ENCODE measurements at places on chromosomes 4 and X. TPM values are rescaled to one million over a fixed set of nuclear protein-coding genes. Genes with fewer than 3 reads are reported as not detected.

The GAGE12E gene
- not detected for polyA plus RNA-seq

The UCP1 gene
- not detected for polyA plus RNA-seq

The TMSB15C gene
- polyA plus RNA-seq = 0.68 TPM

The MAGEC1 gene
- polyA plus RNA-seq = not detected

The PRR32 gene
- not detected for polyA plus RNA-seq

The OTC gene
- not detected for polyA plus RNA-seq

The ZGRF1 gene
- 2.0 TPM for polyA plus RNA-seq

The APBB2 gene
- not detected for polyA plus RNA-seq

The CSAG3 gene
- not detected for polyA plus RNA-seq

DNA sequence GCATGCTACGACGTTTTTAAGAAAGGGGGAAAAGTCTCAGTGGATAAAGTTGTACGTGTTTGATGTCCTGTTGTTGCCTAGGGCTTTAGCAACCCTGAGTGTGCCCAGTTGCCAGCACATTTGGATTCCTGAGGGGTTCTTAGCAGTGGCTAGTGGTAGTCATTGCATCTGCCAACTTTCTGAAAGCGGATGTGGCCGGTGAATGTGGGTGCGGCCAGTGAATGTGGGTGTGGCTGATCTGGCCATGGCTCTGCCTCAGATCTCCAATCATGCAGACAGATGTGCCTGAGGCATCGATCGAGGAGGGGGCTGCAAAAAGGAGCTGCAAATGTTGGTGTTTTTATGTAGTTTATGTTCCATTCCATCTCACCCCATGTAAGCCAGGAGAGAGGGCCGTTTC, 41.5 kb upstream of the FAT1 start:
- no peak for DNase-seq

DNA sequence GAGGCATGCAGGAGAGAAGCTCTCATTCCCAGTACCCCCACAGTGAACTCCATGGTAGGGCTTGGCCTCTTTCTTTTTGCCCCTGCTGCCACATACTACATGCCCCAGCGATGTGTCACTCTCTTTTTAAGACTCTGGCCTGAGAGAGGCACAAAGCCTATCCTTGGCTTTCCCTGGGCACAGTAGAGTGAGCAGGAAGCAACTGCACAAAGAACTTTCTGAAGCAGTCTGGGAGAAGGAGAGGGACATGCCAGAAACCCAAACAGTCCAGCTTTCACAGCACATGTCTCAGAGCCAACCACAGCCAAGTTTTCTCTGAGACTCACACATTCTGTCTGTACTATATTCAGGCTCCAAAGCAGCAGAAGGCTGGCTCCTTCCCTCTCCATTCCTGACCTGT, 7.9 kb upstream of the NALF2 start:
- no peak for DNase-seq

DNA sequence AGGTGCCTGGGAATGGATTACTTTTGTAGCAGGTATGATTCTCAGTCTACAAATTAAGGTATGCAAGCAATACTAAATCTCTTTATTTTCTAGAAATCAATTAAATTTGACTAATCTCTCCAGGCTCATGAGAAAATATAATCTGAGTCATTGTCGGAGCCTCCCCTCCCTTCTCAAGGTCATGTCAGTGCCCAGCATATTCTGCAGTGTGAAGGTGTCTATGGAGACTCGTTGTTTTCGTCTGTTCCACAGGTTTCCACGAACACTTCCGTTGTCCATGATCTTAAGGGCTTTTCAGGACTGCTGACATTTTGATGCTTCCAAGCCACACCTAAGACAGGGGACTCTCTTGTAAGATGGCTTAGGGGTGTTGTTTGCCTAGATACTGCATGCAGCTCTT, 56.6 kb upstream of the SCOC start:
- DNase-seq = no peak

GRCh38 chr4:47483745-47484144, 1.3 kb upstream of the ATP10D start:
- no peak for DNase-seq

- DNase-seq = no peak
These were observed 39.3 kb downstream of the HMX1 start for GRCh38 chr4:8832113-8832915.

DNA sequence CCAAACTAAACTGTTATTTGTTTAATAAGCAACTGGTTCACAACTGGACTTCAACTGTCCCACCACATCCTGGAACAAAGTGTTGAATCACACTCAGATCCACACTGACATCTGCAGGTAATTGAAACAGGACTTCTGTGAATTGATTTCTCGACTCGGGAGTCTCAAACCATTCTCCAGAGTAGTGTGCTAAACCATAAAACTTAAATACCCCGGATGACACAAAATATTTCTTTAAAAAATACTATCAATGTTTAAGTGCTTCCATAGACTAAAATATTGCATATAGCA, 95.4 kb upstream of the PLAC1 start:
- DNase-seq = no peak

DNA sequence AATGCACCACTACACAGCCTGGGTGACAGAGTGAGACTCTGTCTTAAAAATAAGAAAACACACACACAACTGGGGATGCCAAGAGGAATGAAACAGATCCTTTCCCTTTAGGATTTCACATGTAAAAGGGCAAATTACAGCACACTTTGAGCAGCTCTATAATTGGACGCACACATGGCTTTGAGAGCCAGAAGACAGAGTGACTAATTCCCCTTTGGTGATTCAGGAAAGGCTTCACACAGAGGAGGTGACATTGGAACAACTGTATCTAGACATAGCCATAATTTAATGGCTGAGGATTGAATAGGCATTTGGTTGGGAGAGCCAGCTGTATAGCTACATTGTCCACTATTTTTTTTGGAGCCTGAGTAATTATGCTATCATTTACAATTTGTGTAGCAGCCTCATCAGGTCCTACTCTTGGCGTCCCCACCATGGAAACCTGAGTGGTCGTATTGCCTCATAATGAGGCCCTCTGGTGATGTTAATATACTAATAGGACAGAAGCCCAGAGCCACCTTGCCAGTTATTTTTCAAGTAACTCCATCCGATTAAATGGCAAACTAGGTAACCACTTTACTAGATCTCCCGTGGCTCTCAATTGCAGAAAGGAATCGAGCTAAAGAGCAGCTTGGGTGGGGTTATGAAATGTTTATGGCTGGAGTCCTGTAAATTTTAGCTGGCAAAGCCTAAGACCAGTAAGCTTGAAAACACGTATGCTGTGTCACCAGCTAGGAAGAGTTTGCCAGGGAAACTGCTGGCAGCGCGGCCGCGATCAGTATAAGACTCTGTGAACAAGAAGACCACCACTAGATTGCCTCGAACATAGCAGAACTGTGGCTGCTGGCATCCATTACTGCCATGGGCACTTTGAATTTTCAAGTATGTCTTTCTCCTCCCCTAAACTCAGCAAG, 8.5 kb upstream of the PPEF1 start:
- no peak for DNase-seq

GRCh38 chrX:69968950-69969349, 80.8 kb downstream of the AWAT2 start:
- no peak for DNase-seq

- no peak for DNase-seq
These were observed 38.2 kb downstream of the ETDC start for GRCh38 chrX:135347381-135348016.

- DNase-seq = peak; percentile 3
These were observed 678 bp downstream of the BMP3 start for GRCh38 chr4:81030981-81031791.

DNA sequence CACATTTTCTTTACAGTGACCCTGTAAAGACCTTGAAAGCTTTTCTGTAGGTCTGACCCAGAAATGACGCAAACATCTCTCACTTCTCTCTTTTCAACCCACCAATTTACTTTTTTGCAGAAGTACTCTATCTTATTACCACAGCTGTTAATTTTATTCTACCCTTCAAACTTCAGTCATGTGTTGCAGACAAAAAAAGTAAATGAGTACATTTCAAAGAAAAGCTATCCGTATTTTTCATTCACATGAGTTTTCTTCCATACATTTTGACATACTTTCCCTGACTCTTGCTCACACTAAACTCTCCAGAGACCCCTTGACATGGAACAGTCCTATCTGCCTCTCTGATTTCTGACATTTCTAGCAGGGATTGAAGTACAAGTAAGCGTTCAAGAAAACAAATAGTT, 51.7 kb downstream of the SLC7A11 start:
- no peak for DNase-seq

GRCh38 chr4:159368320-159368719, 265.4 kb downstream of the RAPGEF2 start:
- no peak for DNase-seq

GRCh38 chr4:139550724-139551429, 5.1 kb downstream of the SETD7 start:
- no peak for DNase-seq

DNA sequence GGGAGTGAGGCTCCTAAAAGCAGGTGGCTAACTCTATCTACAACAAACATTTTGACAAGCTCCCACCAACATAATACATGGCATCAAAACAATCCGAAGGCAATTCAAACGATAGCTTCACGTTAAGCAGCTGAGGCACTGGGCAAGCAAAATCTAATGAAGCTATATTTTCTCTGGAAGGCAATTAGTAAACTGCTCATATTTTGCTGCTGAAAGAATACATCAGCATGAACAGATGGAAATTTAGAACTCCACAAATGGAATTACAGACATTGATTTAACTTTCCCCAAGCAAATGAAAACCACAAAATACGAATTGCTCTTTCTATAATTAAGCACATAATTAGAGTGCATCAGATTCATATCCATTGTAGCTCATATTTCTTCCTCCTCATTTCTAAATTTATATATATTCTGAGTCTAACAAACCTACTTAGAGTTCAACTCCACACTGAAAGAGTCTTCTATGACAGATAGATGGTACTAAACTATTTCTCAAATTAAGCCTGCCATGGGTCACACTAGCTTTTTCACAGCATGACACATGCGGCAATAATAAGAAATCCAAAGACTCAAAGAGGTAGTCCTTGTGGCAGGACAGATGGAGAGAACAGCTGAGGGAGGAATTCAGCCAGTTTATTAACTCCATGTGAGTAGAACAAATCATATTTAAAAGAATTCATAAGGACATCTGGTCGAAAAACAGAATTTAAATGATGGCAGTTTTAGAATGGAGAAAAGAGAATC, 305.4 kb downstream of the MAPK10 start:
- DNase-seq = no peak

- DNase-seq = no peak
These were observed 92.0 kb downstream of the IRF2 start for GRCh38 chr4:184382189-184382846.

- DNase-seq = no peak
These were observed 562.3 kb upstream of the NDST4 start for GRCh38 chr4:115675719-115676118.

DNA sequence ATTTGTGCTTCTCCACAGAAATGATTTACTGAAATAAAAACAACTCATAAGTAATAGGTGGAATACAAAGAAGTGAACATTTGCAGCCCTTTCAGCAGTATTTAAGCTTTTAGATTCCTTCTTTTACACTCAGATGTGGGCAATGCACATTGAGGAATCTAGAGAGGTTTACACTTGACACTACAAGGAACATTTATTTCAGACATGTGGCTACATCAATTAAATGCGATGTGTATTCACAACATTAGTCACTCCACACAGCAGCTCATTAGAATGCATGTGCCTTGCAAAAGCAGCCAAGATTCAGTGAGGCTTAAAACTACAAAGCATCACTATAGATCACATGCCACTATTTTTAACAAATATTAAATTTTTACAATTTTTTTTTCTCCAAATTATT, 480.7 kb downstream of the INPP4B start:
- no peak for DNase-seq

GRCh38 chr4:152605641-152606335, 69.9 kb upstream of the FBXW7 start:
- no peak for DNase-seq

DNA sequence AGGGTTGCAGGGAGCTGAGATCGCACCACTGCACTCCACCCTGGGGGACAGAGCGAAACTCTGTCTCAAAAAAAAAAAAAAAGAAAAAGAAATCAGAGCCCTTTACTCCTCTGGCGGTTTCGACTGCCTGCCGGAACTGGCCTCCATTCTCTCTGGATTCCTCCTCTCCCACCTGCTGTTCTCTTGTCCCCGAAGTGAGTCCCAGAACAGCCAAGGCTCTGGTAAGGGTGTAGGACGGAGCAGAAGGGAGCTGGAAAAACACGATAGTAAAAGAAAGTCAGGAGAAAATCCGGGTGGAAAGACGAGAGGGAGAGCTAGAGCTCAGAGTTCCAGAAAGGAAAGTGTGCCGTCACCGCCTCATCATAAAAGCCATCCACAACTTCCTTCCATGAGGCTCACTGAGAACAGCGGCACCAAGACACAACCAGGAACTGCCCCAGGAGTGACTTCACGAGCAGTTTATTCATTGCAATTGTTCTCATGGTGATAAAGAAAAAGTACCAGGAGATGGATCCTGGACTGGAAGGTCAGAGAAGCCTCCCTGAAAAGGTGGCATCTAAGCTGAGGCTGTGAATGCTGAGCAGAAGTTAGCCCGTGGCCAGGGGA, 12.3 kb downstream of the TLR3 start:
- no peak for DNase-seq

- no peak for DNase-seq
These were observed 59.8 kb downstream of the ARSJ start for GRCh38 chr4:113919611-113920010.

GRCh38 chrX:37926700-37927099, 79.3 kb upstream of the DYNLT3 start:
- no peak for DNase-seq

- no peak for DNase-seq
These were observed 38.6 kb downstream of the MND1 start for GRCh38 chr4:153383131-153383530.

DNA sequence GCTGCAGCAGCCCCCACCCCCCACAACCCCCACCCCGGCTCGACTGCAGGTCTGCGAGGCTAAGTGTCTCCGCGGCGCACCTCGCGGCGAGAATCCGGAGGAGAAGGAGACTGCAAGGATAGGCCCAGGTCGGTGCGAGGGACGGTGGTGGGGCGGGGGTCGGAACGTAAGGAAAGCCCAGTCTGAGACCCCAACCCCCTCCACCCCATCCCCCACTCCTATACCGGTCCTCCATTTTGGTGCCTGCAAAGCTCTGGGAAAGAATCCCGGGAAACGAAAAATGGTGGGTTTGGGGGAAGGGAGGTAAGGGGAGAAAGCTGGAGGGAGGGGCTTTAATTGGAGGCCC, 614 bp downstream of the BEX3 start:
- no peak for DNase-seq

DNA sequence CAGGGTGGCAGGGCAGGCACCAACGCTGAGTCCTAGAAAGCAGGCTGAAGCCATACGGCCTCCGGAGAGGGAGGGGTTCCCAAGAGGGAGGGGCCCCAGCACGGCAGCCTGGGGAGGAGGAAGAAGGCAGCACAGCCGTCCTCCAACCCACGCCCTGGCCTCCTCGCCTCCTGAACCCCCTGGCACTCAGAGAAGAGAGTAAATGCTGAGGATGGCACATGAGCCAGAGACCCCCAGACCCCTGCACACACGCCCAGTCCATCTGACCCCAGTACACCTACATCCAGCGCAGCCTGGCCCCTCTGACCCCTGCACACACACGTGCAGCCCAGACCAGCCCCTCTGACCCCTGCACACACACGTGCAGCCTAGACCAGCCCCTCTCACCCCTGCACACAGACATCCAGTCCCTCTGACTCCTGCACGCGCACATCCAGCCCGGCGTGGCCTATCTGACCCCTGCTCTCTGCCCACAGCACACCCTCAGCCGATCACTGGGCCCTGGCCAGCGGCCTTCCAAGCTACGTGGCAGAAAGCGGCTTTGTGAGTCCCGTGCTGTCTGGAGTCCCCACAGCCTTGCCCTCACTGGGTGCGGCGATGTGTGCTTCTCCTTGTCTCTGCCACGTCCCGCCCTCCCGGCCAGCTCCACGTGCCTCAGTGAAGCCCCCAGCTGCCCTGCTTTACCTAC, 18.5 kb downstream of the ATP5ME start:
- DNase-seq = no peak
